ENCODE measurements at places on chromosomes 11 and 22.

GRCh38 chr22:49108636-49109315 is 718.9 kb downstream of the BRD1 start:
- DNase-seq, result no peak

DNA sequence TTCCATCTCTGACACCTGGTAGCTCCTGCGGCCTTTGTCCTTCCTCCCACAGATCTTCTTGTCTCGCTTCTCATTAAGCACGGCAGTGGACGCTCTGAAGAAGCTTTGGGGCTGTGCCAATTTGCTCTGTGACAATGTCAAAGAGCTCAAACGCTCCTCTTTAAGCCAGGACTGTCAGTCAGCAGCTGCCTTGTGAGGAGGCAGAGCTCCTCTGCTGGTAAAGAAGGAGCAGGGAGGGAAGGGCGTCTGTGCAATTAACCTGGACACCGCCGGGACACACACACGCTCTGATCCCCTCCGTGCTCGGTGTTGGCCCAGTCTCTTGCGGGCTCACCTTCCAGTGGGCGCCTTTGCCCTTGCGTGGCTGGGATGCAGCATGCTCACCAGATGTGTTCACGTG is 373.9 kb downstream of the BRD1 start:
- DNase-seq, result no peak

- no peak for DNase-seq
These were observed 161.8 kb downstream of the KIRREL3 start for GRCh38 chr11:126838779-126839178.

- DNase-seq, result peak; percentile 75
These were observed at the start of gene TOP3B for GRCh38 chr22:21982338-21982965. TSS of gene TOP3B (minus strand) at chr22:21982787. CDS start at chr22:21975709, 7,078 bp downstream.

DNA sequence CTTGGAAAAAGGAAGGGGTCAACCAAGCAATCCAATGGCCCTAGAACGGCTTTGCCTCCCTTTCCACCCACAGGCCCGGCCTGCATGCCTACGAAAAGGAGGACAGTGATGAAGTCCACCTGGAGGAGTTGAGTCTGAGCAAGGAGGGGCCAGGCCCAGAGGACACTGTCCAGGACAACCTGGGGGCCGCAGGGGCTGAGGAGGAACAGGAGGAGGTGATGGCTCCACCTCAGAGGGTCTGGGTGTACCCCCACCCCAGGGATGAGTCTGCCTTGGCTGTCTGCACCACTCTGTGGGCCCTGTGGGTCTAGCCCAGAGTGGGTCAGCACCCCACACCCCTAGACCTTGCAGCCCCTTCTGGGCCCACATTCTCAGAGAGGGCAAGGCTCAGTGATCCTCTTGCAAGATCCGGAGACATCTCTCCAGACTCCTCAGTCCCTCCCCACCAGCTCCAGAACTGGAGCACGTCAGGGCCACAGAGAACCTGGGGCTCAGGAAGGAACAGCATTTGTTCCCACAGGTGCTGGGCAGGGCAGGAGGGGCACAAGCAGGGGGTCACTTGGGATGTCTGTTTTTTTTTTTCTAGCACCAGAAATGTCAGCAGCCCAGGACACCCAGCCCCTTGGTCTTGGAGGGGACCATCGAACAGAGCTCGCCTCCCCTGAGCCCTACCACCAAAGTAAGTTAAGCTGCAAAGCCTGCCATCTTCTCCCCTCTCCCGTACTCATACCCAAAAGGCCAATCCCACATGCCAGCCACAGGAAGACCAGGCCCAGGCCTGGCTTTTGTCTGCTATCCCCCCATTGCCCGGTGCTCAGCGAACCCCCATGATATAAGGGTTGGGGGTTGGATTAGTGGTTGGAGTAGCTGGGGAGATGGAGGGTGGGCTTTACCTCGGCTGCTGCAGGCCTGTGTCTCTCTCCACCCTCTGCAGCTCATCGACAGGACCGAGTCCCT is 8.1 kb downstream of the PRR33 start:
- no peak for DNase-seq

DNA sequence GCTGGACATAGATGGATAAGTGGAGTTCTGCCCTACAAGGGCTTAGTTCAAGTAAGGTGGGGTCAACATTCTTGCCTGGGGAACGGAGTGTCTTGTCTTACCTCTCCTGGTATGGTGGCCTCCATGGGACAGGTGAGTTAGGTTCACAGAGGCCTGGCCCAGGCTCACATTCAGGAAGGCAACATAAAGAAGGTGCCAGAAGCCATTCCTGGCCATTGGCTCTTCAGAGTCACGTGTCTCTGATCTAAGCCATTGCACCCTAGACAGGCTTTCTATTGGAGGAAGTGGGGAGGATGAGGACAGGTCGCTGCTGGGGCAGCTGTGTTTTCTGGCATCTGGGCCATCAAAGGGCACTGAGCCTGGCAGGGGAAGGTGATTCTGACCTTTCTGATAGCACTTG is 14.8 kb downstream of the LMO2 start:
- DNase-seq, result no peak

DNA sequence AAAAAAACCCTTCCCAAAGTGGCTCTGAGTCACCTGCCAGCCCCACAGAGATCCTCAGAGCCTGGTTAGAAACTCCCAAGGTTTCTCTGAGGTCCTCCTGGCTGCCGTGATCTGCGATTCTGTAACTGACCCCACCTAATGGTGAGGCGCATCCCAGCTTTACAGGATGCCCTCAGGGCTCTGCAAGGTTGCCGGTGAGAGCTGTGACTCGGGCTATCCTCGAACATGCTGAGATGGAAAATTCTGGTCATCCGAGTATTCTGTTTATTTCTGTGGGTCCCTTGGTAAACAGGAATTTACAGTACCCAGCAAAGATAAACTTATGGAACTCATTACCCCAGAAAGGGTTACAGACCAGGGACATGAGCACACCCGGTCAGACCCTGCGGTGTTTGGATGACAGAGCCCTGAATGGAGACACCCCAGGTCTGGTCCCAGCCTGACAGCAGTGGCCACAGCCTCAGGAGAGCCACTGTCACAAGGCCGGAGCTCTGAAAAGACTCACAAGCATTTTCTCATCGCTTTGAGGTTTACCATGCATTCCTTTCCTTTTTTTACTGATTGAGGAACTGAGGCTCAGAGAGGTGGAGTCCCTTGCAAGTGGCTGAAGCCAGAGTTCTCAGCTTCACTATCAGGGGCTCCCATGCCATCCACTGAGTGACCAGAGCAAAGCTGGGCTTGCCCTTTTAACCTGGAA is 22.2 kb downstream of the LIF start:
- DNase-seq, result no peak

- DNase-seq, result no peak
These were observed 72.3 kb upstream of the TP53I11 start for GRCh38 chr11:45023065-45023365.

DNA sequence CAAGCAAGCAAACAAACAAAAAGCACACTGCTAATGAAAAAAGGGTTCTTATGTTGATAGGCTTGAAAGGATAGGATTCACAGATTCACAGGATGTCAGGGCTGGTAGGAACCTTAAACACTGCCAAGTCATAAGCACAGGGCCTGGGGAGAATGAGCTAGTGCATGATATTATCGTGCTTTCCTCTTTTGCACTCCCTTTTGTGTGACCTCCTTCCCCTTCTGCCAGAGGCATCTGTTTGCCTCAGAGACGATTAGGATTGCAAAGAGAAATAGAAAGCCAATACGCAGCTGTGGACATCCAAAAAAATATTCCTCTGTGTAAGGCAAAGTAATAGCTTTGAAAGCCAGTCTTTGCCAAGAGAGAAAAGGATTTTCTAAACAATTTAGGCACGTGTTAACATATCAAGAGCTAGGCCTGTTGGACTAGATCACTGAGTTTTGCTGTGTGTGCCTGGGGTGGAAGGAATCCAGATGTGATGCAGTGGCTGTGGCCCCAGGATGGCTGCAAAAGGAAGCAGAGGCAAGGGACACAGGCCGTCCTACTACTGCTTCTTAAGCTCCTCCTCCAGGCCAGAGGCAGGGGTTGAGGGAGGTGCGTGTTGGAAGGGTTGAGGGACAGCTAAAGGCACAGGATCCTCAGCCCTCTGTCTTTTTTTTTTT is 30.6 kb downstream of the MCHR1 start:
- no peak for DNase-seq

- DNase-seq, result no peak
These were observed 62.5 kb downstream of the DGCR2 start for GRCh38 chr22:19059481-19060278.

DNA sequence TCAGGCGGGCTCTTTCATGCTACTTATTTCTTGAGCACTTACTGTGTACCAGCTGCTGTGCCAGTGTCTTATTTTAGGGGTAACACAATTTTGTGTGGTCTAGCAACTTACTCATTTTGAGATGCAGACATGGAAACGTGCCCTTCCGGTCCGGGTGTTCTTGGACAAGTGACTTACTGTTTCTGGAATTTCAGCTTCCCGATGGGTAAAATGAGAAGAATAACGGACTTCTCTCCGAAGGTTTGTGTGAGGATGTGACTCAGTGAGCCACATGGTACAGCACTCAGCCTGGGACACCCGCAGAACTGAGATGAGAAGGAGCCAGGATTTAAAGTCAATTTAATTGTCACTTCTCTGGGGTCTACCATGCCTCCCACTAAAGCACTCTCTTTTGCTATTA is 114.5 kb upstream of the SYT13 start:
- DNase-seq, result no peak

DNA sequence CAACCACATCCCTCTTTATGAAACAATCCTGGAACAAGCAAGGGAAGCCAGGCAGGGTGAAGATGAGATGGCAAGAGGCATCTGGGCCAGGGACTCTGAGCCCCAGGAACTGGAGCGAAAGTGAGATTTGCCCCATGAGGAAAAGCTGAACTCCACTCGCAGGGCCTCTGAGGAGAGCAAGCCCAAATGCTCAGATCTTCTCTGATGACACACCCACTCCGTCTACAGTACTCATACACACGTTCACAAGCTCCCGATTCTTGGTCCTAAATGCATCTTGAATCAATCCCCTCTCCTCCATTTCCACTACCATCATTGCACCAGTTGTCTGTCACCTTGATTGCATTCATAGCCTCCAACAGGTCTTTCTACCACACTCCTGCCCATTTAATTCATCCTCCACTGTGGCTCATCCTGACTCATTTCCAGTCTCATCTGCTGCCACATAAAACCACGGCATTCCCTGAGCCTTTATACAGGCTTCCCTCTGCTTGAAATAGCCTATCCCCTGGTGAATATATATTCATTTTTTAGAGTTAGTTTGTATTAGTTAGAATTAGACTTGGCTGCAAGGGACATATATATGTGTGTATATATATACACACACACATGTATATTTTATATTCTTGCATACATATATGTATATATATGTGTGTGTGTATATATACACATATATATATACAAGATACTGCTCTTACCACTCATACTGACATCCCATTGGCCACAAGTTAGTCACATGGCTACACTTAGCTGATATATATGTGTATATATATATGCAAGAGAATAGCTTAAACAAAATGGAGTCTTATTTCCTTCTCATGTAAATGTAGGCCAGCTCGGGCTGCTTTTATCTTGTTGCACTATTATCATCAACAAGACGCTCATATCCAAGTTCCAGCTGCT is 1.4 kb upstream of the APOA5 start:
- DNase-seq, result no peak

DNA sequence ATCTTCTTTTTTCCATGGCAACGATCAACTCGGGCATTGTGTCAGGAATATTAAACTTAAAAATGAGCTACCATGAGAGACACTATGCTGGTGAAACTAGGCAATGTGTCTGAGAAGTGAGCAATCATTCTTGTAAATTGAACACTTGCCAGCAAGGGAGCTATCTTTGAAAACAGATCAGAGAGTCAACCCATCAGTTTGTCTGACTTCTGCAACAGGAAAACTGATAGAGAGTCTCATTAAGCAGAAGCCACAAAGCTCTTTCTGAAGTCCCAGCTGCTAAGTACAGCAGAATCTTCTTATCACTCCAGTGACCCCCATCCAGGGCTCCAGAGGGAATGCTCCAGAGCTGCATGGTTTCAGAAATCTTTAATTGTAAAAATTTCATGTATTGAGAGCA is 114.7 kb downstream of the MSANTD4 start:
- no peak for DNase-seq

GRCh38 chr11:74443071-74443864 is 24.1 kb downstream of the KCNE3 start:
- no peak for DNase-seq

DNA sequence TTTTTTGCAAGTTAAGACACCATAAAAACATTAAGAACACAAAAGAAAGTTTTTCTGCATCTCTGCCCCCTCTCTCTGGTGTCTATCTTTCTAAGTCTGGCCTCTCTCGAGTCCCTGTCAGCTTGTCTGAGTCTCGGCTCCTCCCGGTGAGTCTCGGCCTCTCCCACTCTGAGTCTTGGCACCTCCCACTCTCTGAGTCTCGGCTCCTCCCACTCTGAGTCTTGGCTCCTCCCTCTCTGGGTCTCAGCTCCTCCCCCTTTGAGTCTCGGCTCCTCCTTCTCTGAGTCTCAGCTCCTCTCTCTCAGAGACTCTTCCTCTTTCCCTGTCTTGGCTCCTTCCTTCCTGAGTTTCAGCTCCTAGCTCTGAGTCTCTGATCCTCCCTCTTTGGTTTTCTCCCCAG is 72.5 kb upstream of the AMPD3 start:
- no peak for DNase-seq

DNA sequence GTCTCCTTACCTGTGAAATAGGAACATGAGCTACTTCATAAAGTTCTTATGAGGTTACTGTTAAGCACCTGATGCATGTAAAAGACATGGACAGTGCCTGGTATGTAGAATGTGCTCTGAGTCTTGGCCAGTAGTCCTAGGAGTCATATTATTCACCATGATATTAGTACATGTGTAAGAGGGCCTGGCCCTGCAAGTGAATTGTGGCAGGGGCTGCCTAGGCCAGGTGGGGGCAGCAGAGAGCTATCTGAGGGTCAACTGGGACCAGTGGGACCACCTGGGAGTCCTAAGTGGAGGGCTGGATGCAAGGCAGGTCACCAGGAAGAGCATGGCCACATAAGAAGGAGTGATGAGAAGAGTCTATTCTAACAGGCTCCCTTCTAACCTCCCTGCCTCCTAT is 529.5 kb downstream of the SOX6 start:
- peak; percentile 2 for DNase-seq

DNA sequence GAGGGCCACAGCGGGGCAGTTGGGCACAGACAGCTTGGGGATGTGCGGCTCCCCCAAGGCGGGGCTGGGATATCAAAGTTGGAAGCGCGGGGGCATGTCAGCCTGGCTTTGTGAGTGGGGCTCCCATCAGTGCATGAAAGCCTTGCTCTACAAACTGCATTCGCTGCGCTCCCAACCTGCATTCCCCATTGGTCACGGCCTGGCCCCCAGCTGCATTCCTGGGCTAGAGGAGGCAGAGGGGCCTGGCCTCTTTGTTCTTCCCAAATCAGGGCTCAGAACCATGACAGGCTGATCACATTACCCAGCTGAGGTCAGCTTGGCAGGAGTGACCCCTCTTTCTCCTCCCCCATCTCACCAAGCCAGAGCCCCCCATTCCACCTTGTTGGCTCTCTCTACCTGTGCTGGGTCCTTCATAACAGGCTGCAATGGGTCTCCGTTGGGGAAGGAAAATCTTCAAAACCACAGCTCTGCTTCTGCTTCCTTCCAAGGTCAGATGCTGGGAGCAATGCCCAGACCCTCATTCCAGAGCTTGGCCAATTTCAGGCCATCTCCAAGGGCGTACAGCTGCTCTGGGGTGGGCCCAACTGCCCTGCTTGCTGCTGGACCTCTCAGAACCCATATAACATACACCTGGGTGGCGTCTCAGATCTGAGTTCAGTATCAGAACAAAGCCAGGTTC is 38.7 kb upstream of the CDON start:
- no peak for DNase-seq
